NCI-H524 treated with DMSO at 0.1 percent for 48 hours (cell line): ENCODE measurements at places on chromosomes 1 and 21.

DNA sequence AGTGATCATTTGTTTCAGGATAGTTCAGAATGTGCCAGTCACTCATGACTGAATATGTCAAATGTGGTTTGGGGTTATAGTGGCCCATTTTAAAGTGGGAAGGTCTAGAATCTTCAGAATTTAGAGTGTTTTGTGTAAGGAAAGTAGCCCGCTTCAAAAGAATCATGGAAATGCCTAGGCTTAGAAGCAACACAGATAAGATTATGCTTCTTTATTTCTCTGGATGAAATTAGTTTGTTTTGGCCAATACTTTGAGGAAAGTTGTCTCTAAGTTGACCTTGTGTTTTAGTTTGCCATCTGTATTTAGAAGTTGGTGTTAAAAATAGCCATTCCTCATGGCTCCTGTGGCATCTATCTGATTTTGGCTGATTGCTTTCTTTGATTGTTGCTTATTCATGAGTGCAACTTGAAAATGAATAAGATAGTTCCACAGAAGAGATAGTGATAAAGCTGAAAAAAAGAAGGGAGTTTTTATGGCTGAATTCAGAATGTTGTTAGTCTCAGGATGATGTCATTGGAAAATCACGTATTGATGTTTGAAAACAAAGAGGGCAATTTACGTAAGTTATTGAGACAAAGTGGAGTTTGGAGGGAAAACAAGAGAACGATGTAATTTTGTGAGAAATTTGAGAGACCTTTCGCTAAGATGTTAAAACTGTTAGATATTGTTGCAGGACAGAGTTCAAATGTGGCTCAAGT is 71.9 kb downstream of the PLA2G4A start:
- DNase-seq = no peak

DNA sequence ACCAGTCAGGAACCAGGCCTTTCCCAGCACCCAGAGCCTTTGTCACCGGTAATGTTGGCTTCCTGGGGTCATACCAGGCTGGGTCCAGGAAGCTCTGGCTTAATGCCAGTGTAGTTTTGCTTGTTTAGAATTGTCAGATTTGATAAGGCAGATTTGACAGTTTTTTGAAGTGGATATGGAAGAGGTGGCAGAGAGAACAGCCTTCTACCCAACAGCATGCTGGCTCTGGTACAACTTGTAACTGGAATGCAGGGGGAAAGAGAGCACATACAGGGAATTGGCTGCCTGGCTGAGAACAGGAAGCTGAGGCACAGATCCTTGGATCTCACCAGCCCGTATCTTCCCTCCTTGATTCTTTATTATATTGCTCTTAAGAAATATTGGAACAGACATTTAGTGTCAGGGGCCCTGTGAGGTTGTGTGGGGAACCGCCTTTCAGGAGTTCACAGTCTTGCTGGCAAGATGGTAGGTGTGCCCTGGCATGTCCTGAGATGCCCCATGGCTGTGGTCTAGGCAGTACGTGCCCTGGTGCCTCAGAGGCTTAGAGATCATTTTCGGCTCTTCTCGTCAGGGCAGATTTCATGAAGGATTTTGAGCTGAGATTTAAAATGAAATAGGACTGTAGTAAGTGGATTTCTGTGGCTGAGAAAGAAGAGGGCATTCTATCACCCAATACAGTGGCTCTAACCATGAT is 227.0 kb downstream of the PBX1 start:
- no peak for DNase-seq

DNA sequence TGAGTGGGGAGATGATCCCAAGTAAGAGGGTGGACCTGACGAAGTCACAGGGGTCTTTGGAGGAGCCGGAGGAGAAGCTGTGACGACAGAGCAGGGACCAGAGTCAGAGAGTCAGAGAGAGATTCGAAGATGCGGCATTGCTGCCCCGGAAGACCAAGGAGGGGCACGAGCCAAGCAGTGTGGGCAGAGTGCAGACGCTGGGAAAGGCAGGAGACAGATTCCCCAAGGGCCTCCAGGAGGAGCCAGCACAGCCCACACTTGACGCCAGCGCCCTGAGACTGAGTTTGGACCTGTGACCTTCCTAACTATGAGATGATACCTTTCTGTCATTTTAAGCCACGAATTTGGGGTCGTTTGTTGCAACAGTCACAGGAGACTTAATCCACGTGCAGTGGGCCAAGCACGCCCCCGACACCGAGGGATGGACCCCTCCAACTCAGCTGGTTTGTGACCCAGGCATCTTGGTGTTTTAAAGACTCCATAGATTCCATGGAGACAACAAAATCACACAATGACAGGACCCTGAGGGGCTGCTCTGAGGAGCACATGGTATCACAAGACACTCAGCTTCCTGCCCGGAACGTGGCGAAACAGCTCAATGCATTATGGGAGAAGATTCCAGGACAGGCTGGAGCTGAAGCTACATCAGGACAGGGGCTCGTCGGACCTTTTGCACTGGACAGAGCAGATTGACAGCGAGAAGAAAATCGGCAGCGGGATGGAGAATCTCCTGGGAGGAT is 11.0 kb upstream of the TFF1 start:
- DNase-seq = no peak

DNA sequence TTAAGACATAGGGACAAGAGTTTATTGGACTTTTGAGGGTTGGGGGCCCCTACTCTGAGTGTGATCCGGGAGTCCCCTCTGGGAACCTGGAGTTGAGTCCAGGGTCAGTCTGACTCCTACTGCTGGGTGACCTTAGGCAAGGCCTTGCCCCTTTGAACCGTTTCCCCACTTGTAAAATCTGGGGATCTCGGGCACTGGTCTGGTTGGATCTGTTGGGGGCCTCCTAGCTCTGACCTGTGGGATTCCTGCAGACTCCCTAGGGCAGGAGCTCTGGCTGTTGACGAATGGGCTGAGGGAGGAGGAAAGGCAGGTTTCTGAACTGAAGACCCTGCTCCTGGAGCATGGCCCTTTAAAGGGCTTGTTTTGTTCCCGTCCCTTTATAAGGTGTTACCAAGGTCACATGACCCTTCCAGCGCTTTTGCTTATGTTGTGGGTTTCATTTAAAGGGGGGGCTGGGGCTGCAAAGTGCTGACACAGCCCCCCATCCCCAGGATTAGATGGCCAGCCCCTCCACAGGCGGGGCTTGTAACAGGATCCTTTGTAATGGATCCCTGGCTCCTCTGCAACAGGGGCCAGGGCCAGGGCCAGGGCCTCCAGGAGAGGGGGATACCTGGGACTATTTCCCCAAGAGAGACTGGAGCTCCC is 50.7 kb downstream of the YARS1 start:
- DNase-seq = no peak

- no peak for DNase-seq
Observed at GRCh38 chr1:10827377-10828333, 31.2 kb upstream of the CASZ1 start.

DNA sequence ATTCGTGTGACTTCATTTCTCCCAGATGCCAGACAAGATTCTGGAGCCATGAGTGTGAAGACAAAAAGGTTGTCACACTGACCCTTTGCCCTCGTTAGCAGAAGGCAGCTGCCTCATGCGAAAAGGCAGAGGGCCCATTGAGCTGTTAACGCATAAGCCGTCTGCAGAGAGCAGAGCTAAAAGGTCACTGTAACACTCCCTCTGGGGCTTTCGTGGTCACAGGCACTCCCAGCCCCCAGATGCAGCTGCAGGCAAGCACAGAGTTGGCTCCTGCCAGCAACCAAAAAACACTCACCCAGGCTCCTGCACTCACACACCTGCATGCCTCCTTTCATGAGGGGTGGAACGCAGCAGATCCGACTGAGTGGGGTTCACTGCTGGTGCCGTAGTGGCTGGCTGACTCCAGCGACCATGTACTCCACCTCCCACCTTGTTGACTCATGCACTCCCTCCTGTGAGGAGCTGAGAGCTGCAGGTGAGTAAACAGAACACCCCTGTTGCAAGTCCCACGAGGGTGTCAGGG is 287.5 kb downstream of the SMYD3 start:
- no peak for DNase-seq

DNA sequence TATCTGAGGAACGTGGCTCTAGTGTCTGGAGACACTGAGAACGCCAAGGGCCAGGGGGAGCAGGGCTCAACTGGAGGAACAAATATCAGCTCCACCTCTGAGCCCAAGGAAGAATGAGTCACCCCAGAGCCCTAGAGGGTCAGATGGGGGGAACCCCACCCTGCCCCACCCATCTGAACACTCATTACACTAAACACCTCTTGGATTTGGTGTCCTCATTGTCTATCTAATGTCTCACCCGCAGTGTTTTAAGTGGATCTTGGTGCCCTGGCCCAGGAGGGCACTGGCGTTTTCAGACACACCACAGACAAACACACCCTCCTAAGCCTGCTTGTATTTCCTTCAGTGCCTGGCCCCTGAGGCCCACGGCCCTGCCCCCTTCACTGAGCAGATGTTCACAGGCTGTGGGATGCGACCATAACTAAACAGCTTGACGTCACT is 2.2 kb upstream of the FALEC start:
- DNase-seq = no peak

- no peak for DNase-seq
Observed at GRCh38 chr1:94727846-94728715, 92.1 kb upstream of the SLC44A3 start.
